NCI-H226 (cell line): ENCODE measurements at places on chromosomes 5 and 9.

GRCh38 chr5:139368613-139369012 is 14.5 kb downstream of the SLC23A1 start:
- DNase-seq: no peak

DNA sequence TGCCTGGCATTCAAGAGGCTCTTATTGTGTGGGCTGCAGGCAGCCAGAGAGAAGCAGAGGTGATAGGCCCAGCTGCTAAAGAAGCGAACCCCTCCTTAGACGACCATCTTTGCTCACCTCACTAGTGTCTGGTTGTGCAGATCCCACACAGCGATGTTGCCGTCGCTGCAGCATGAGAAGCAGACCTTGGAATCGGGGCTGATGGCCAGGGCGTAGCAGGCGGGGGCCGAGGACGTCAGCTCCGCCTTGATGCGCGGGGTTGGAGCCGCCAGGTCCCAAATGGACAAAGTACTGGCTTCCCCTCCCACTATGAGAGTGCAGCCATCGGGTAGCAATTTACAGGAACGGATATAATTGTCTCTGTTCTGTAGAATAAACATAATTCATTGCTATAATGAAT is 98.7 kb downstream of the TLE1 start:
- no peak for DNase-seq

DNA sequence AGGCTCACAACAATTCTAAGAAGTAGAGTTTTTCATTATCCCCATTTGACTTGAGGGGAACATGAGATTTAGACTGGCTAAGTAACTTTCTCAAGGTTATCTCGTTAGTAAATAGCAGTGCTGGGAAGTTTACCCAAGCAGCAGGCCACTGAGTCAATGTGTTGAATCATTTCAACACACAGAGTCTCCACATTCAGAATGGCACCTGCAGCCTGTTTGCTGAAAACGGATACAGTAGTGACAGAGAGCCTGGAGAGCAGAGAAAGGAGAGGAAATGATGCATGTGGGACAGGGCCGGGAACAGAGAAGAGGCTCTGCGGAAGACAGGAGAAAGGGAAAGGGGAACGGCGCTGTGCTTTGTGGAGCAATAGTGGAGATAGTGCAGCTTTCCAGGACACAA is 33.5 kb upstream of the ZSWIM6 start:
- no peak for DNase-seq

DNA sequence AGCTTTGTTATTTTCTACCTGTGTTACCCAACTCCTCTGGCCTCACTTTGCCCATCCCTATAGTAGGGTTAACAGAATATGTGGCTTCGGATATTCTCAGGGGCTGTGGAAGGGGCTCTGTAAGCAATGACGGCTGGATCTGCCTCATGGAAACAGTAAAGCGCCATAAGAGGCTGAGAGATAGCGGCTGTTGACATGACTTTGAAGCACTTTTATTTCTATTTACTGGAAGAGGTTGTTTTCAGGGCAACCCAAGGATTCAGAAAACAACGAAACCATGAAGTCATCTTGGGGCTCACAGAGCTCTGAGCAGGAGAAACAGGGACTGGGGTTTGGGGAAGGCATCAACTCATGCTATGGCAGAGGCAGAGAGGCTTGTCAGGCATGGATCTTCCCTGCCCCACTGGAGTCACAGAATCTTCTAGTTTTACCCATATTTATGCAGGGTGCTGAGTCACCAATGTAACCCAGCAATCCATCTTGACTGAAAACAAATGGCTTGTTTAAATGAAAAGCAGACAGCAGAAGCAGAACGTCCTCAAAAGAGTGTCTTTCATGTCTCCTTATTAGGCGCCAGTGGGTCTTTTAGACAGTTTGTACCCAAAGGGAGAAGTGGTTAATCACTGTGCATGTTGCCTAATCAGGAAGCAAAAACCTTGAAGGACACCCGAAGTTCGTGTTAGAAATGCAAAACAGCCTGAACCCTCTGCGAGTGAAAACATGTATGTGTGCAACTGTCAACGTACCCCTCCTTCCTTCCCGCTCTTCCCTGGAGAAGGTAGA is 113.0 kb downstream of the COL23A1 start:
- no peak for DNase-seq

GRCh38 chr9:81317939-81318338 is 371.4 kb downstream of the TLE1 start:
- DNase-seq: no peak

GRCh38 chr5:158142156-158142555 is 283.2 kb upstream of the CLINT1 start:
- DNase-seq: no peak

DNA sequence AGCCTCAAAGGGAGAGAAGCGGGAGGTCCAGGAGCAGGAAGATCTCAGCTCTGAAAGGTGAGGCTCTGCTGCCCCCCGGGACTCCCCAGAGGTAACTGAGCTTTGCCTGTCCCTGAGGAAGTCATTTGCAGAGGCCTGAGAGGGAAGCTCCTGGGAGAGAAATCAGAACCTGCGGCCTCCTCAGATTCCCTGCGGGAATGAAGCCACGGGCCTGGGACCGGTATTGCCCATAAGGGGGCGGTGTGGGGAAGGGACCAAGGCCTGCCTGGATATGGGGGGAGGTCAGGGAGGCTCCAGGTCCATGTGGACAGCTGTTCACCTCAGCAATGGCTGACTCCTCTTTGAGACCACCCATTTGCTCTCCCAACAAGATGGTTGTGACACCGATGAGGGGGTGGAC is 1.3 kb downstream of the SPATA31E1 start:
- no peak for DNase-seq

DNA sequence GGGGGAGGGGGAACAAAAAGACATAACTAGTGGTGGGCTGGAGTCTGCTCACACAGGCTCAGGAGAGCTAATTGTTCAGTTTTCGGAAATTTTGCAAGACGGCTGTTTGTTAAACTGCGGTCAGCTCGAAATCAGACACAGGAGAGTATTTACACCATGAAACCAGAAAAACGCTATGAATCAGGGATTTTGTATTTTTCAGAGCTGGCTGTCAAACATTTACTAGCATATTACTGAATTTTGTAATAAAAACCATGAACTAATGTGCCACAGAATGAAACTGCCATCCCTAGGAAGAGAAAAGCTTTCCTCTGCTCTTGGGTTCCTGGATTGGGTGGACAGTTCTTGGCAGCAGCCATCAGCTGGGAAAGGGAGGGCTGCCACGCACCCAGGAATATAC is 45.3 kb downstream of the TRPM3 start:
- no peak for DNase-seq

DNA sequence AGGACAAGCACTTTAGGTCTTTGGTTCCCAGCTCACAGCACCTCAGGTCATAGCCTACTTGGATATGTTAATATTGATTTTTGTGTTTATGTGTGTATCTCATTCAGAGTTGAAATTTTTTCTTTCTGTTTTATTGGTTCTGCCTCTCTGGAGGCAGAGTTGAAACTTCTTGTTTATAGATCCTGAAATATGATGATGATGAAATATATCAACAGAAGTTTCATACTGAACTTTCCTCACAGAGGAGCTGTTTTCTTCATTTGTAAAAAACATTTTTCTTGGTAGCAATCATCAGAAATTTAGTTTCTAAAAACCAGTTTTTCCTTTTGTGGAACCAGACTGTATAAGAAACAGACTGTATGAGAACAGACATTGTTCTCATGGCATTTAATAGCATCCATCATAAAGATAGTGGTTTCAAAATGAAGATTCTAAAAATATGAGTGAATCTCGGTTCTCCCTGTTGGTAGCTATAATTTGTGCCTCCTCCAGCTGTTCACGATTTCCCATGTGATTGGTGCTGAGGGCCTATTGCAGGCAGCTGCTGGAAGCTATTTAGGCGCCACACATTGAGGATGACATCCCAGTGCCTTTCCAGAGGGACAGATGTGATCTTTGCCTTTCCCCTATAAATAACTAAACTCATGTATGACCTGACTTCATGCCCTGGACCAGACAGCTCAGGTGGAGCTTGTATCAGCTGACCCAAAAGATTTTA is 39.5 kb upstream of the CFAP157 start:
- DNase-seq: no peak

DNA sequence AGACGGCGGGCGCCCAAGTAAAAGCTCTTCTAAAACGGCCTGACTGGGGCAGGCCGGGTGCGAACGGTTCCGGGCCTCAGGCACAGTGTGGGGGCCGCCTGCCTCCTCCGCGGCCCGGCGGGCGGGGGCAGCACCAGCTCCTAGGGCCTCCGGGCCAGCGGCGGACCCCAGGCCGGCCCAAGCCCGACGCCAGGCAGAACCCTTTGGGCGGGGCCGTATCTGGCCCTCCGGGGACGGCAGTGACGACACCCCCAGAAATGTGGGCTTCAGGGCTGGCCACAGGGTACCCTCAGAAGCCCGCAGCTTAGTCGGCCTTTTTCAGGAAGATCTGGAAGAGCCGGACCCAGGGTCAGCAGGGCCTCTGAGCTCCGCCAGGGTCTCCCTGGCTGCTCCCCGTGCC is 4.0 kb downstream of the LTC4S start:
- no peak for DNase-seq
